ENCODE measurements at places on chromosomes 2 and 18.

DNA sequence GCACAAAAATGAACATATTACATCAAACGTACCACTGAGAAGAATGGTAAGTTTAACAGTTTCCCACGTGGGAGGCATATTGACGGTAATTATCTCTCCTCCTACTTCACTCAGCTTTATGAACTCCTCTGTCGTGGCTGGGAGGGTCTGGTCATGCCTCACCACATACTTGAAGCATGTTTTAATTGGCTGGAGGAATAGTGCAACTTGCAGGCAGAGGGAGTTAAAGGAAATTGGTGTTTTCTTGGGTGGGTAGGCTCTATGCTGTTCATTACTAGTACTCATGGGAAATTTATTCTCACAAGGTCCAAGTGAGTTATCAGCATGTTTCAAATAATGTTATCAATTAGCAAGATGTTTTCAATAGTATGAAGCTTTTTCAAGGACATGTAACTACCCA is 767.0 kb downstream of the PLCL1 start:
- no peak for DNase-seq

- no peak for DNase-seq
These were observed 708 bp upstream of the RIF1 start for GRCh38 chr2:151408788-151409600.

DNA sequence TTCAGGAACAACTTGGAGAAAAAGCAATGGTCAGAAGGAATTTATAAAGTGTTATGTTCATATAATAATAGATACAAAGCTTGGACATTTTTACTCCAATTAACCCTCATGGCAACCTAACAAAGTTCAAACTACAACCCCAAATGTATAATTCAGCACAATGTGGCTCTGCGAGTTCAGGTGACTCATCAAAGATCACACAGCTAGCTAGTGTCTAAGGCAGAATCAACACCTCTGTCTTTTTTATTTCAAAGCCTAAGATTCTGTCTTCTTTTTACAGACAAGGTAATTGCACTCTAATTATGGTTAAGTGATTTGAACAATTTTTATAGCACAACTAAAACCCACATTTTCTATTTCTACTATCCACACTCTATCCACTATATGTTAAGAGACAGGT is 90.5 kb downstream of the CHST9 start:
- DNase-seq: no peak

- no peak for DNase-seq
These were observed 191.0 kb upstream of the FN1 start for GRCh38 chr2:215626812-215627281.

DNA sequence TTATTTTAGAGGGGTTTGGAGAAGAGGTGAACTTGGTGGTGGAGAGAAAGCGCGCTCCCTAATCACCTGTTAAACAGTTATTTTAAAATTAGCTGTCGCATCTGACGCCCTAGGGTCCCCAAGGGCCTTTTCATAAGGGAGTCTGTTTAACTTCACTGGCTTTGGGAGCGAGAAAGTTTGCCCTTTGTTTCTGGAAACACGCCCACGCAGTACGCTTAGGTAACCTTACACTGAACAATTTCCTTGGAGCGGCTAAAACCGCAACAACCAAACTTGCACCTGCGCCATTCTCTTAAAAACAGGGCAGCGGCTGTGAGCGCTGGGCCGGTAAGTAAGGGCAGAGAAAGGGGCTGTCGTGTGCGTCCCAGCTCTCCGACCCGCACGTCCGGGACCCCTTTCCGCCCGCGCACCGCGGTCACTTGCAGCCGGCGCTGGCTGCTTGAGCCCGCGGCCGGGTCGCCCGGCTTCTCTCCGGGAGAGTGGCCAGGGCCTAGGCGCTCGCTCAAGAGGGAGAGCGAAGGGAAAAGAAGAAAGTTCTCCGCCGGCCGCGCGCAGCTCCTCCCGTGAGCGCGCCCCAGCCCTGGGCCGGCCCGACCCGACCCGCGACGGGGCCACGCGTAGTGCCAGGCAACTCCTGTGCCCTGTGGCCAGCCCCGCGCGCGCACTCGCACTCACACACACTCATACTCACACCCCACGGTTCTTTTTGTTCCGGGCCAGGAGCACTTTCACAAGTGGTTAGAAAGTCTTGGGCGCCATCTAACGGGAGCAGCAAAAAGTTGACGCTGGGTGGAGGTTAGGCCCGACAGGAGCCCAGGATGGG is 19.2 kb downstream of the POU3F3 start:
- peak; percentile 62 for DNase-seq

GRCh38 chr2:169365029-169365480 is 2.7 kb upstream of the LRP2 start:
- no peak for DNase-seq

DNA sequence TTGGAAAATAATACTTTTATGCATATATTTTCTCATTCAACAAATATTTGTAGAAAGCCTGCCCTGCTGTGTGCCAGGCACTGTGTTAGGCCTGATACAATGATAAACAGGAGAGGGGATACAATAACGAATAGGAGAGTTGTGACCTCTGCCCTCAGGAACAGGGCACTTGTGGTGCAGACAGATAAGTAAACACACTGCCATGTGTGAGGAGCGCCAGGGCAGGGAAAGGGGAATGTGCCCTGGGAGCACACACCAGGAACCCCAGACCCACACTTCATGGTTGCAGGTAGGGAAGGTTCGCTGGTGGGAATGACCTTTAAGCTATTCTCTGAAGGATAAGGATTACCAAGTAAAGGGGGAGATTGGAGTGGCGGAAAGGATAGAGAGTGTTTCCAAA is 42.2 kb upstream of the DSC1 start:
- no peak for DNase-seq

DNA sequence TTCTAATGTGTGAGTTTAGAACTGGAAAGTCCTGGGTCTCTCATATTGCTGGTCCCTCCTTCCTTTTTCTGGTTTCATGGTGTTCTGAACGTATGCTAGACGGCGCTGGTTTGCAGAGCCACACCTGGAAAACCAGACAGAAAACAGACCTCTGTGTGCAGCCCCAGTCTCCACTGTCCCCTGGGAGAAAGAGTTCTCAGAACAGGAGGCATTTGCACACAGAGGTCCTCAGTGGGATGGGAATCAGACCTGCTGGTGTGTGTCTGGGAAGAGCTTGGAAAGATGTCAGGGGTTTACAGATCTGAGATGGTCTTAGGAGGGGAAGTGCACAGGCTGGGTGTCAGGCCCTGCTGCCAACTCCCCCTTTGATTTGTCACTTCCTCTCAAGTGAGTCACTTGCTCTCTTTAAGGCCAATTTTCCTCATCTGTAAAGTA is 14.9 kb upstream of the MBP start:
- no peak for DNase-seq

DNA sequence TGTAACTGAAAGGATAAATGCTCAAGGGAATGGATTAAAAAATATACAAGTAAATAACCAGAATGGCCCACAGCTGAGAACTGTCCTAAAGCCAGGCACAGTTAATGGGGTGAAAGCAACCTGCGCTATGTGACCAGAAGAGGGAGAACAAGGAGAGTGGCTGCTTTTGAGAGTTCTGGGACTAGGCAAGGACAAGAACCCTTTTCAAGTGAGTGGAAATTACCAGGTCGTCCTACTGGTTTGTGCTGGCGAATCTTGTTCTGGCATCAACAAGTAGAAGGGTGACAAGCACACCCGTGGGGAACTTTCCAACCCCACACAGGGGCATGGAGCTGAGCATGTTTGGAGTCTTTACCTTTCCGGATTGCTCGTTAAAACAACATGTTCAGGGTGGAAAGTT is 82.8 kb downstream of the TMEM17 start:
- DNase-seq: no peak
